ENCODE measurements at places on chromosomes 7 and 10. TPM values are rescaled to one million over a fixed set of nuclear protein-coding genes. Genes with fewer than 3 reads are reported as not detected.
A peak's percentile ranks its signal among the peaks of the same experiment; 100 is the strongest.

DNA sequence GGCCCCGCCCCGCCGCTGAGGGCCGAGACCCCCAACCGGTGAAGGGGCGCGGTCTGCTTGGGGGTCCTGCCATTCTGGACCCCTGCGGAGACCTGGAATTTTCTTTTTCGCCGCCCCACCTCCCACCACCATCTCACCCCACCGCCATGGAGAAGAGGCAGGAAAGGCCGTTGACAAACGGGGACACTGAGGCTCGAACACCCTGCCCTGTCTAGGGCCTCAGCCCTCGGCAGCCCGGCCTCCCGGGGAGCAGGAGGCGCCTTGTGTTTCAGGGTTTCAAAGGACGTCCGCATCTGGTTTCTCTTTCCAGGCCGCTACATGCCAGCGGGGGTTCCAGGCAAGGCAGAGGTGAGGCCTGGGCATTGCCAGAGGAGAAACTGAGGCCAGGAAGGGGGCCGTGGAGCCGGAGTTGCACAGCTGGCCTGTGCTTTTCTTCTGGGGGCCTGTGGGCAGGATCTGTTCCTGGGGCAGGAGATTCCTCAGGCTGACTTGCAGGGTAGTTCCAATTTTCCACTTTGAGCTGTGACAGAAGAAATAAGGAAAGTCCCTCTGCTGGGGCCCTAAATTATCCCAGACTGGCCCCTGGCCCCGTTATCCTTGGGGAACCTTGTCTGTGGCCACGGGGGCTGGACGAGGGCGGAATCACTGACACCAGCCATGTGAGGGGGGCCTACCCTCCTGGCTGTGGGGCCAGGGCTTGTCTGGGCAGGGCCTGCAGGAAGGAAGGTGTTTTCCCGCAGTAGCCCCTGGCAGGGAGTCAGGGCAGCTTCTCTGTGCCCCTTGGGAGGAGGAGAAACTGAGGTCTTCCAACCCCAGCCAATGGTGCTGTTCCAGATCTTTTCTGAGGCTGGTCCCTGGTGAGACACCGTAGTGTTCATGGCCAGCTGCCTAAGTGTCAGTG lies 900 bp upstream of the MICALL2 start:
- peak; percentile 33 for DNase-seq

- no peak for DNase-seq
Measured at GRCh38 chr7:119969054-119969453, 303.9 kb upstream of the KCND2 start.

DNA sequence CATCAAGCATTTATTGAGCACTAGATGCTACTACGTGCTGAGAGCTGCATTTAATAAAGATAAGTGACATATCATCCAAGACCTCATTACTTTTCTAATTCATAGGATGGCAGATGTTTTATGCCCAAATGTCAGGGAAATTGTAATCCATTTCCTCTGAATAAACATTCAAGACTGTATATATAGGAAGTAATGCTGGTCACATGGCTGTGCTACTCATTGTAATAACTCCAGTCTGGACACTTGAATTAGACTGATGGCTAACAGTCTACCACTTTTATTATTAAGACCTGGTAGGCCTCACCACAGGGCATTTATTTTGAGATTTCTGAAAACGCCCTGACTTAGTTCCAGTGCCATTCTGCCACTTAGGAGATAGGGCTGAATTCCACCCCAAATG lies 36.6 kb downstream of the PIK3AP1 start:
- DNase-seq = no peak

DNA sequence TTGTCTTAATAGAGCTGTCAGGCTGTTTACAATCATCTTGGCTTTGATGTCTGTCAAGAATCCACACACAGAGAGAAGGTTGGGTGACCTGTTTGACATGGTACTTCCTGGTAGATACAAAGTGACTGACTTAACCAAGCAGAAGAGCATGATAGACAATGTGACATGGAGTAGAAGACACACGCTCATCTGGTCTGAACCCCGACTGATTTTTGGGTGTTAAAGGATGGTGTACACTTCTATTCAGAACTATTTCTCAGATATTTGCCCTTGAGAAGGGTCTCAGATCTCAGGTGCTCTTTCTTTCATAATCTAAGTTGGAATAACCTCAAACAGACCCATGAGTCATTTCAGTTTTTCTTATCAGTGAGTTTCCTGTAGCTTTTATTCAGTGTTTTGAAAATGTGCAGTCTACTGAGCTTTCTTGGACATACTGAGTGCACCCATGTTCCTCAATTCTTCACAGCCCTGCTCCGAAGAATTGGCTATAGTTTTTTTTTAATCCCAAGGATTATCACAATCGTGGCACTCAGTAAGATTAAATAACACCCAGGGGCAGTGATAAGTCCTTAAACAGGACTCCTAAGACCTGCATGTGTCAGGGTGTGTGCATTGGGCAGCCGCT lies 46.4 kb upstream of the NXPH1 start:
- no peak for DNase-seq

Gene KIAA1549
- 1.5 TPM for total RNA-seq

GRCh38 chr10:49001870-49002672 lies 62.4 kb upstream of the LRRC18 start:
- DNase-seq = no peak

GRCh38 chr10:86603256-86603655 lies 51.1 kb upstream of the OPN4 start:
- no peak for DNase-seq

- DNase-seq = peak; percentile 57
Measured at GRCh38 chr7:43758029-43758821, at the start of gene BLVRA. Gene BLVRA, plus strand, starts transcription at chr7:43758680. Its CDS starts 12,479 bp downstream, at chr7:43771159.

DNA sequence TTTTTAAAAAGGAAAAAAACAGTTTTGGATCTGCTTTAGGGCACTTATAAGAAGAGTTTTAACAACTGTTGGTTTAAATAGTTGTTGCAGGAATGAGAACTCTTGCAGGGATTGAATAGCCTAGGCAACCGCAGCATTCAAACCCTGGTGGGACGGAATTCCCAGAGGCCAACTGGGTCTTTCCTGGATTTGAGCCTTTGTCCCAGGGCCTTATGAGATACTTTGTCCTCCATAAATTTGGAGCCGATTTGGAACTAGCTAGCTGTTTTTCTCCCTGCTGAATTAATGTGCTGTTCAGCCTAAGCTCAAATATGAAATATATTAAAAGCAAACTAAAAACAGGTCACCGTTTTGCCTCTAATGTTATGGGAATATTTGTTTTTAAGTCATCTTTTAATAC lies 109.6 kb downstream of the LRMDA start:
- no peak for DNase-seq

Gene CACNB2
- not detected for total RNA-seq

Gene PRRT4
- 0.20 TPM for total RNA-seq

GRCh38 chr7:16822029-16822428 lies 17.2 kb upstream of the AGR2 start:
- DNase-seq = no peak

DNA sequence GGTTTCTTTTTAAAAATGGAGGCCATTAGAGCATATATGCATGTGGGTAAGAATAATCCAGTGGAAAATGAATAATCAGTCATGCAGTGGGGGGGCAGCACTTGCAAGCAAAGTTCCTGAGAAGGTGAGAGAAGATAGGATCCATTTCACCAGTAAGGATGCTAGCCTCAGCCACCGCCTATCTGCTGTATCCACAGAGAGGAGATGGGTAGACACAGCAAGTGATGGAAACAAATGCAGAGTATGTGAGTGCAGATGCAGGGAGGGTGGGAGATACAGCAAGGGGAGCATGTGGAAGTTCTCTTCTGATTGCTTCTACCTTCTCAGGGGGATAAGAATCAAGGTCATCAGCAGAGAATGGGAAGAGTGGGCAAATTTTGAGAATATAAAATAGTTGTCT lies 171.4 kb upstream of the PDE1C start:
- DNase-seq = no peak

Gene TFEC
- total RNA-seq = not detected

Gene VTI1A
- 29.4 TPM for total RNA-seq

Gene NXPH1
- not detected for total RNA-seq

Gene RTKN2
- total RNA-seq = 1.1 TPM

- DNase-seq = no peak
Measured at GRCh38 chr7:32536585-32536984, 41.3 kb downstream of the AVL9 start.

- DNase-seq = peak; percentile 49
Measured at GRCh38 chr10:121927318-121927840, 452 bp downstream of the ATE1 start.

DNA sequence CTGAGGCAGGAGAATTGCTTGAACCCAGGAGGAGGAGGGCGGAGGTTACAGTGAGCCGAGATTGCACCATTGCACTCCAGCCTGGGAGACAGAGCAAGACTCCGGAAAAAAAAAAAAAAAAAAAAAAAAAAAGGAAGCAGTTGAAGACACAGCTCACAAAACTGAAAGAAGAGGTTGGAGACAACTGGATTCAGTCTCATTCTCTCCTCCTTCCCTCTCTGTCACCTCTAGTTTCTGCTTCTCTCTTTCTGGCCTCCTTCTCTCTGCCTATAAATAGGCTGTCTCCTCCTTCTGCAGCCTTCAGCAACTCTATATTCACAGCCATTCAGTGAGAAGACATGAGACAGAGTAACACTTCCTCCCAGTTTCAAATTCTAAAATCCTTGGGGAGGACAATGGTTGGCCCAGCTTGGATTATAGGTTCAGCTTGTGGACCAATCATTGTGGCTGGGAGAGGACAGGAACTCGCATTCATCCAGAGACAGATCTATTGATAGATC lies 125.6 kb upstream of the HABP2 start:
- no peak for DNase-seq

Gene SORCS1
- total RNA-seq = not detected

- peak; percentile 99 for DNase-seq
Measured at GRCh38 chr10:43362191-43362839, 9.1 kb upstream of the FXYD4 start.

- peak; percentile 22 for DNase-seq
Measured at GRCh38 chr7:6271694-6272440, 557 bp downstream of the CYTH3 start.

DNA sequence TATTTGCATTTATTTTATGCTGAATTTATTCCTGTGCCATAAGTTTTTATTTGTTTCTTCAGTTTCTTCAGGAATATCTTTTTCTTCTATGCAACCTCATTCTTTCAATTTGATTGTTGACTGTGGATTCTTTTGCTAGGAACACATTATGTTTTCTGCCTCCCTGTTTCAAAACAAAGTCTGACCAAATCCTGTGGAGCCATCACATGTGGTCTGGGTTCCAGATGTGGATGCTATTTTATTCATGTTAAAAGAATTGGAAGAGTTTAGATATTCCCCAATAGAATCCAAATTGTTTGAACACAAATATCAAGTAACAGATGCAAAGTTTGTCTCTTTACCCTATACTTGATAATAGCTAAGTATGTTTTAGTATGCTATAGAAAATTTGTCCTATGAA lies 56.8 kb upstream of the LRRC17 start:
- DNase-seq = no peak

DNA sequence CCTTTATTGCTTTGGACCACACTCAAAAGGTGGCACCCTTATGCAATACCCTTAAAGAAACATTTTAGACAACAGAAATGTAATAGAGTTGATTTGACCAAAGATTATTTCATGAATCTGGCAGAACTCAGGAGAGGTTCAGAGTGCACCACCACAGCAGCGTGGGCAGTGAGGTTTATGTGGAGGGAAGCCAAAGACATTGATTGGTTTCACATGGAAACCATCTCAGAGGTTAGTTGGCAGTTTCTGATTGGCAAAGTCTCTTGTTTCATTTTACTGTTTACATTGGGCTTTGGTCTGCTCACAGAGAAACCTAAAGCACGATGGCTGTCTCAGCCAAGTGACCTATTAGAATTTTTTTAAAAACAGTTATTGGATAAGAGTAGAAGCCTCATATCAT lies 101.3 kb downstream of the SDHAF3 start:
- no peak for DNase-seq

- DNase-seq = peak; percentile 39
Measured at GRCh38 chr10:70093335-70093944, 39.2 kb downstream of the AIFM2 start.

Data from activated CD8-positive, alpha-beta T cell treated with anti-CD3 and anti-CD28 coated beads for 36 hours (primary cell).